Motor neuron (in vitro differentiated cells): ENCODE measurements at places on chromosomes 5 and 9. TPM values are rescaled to one million over a fixed set of nuclear protein-coding genes. Genes with fewer than 3 reads are reported as not detected.

GRCh38 chr9:93028448-93029006 is 30.0 kb upstream of the SUSD3 start:
- no peak for ATAC-seq

GRCh38 chr5:151450605-151451004 is 3.2 kb downstream of the SLC36A1 start:
- ATAC-seq = no peak

GRCh38 chr9:134564431-134565170 is 77.0 kb upstream of the COL5A1 start:
- no peak for ATAC-seq

DNA sequence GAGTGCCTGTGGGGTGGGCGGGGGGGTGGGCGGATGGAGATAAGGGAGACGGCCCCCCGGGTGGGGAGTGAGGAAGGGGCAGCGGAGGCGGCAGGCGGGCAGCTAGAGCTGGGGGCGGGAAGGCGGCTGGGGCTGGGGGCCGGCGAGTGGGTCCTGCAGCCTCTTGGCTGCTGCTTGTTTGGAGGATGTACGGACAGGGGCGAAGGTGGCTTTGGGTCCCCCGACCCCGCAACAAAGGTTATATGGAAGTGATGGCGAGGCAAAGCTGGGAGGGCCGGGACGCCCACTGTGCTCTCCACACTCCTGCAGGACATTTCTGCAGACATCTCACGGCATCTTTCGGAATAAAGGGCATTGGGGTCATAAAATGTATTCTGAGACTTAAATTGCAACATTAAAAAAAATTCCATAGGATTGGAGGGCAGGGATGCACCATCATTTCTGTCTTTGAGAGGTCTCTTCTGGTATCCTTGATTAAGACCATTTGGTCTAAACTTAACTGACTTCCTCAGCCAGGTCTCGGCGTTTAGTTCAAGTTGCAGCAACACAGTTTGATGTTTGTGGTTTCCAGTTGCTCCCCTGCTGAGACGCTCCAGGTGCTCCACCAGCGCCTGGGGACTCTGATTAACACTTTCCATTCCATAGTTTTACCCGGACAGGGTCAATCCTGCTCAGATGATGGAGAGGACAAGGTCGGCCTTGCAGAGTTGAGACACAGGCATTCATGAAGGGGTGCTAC is 101.6 kb upstream of the SSBP2 start:
- ATAC-seq = peak; percentile 31

DNA sequence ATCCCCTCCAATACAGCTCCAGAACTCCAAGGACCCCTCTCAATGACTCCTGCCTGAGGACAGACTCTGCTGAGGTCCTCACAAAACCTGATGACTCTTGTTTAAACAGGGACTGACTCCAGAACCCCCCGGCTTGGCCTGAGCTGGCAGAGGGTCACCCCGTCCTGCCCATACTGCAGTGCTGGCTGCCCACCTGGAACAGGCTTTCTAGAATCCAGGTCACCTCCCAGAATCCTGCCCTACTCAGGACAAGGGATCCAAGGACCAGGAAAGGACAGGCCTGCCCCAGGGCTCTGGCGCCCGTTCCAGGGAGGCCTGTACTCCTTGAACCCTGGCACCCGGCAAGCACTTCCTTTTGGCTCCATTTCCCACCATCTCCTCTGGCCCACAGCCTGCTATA is 22.2 kb downstream of the RALGDS start:
- ATAC-seq = no peak

DNA sequence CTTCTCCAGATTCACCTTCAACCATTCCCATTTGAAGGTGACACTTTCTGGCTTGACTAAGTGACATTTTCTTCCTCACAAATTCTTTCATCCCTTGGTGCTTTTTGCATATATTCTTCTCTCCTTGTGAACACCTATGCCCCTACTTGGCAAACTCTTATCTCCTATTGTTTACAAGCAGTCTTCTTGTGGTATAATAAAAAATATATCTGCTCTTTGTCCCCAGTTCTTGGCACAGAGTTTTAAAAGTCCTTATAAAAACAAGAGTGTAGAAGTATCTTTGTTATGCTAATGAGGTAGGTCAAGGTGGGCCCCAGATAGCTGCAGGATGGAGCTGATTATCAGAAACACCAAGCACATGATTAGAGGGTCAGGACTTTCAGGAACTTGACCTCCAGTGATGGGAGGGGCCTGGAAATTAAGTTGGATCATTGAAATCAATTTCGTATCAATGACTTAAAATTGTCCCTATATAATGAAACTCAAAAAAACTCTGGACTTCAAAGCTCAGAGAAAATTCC is 38.0 kb downstream of the TMEM161B start:
- no peak for ATAC-seq

DNA sequence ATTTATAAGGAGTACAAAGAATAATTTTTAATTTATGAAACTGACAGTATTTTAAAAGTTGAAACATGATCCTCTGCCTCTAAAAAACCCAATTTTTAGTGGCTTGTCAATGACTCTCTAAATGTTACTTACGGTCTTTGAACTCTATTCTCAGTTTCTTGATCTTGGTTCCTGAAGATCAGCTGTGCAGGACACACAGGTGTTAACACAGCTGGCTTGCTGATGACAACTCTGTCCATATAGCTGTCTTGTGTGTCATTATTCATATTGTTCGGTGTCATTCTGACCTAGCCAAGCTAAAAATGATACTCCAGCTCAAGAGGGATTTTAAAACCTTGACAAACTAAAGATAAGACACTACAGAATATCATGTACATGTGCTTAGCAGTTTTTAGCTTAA is 314.5 kb downstream of the CCDC171 start:
- no peak for ATAC-seq

- no peak for ATAC-seq
These were observed 66.2 kb downstream of the SMC5 start for GRCh38 chr9:70324963-70325362.

The PTGS1 gene
- 0.13 and 0.14 TPM in 2 replicates for total RNA-seq

- no peak for ATAC-seq
These were observed 422.1 kb upstream of the TNC start for GRCh38 chr9:115540091-115540490.

DNA sequence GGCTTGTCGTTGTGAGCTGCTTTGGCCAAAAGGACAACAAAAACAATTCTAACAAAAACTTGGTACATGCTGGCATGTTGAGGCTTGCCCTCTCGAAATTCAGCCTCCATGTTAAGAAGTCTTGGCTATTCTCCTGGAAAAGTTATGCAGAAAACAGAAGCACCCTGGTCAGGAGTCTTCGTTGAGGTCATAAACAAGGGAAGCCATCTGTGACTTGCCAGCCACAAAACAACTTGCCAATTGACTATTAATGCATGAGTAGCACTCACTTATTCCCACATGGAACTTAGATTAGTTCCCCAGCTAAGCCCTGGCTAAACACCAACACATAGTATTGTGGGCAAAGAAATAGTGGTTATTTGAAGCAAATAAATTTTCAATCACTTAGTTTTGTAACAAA is 521.0 kb upstream of the CHD1 start:
- no peak for ATAC-seq

GRCh38 chr9:33042473-33042872 is 17.4 kb downstream of the DNAJA1 start:
- ATAC-seq = peak; percentile 49
